A172 (cell line): ENCODE measurements at places on chromosomes 12 and 14. TPM values are rescaled to one million over a fixed set of nuclear protein-coding genes. Genes with fewer than 3 reads are reported as not detected.

The ALDH1L2 gene
- total RNA-seq, result 0.09 and 0.34 TPM in 2 replicates

The SERPINA3 gene
- total RNA-seq, result not detected in 2 replicates

The ATXN2 gene
- 11.1 and 25.6 TPM in 2 replicates for total RNA-seq

The FRS2 gene
- total RNA-seq, result 42.4 and 43.6 TPM in 2 replicates

The PZP gene
- not detected in 2 replicates for total RNA-seq

The SLC10A1 gene
- 0.03 TPM in 1 of 2 replicates, not detected in the other for total RNA-seq

The AQP2 gene
- total RNA-seq, result not detected in 2 replicates

The BRF1 gene
- 12.0 and 16.2 TPM in 2 replicates for total RNA-seq

The RNFT2 gene
- total RNA-seq, result 10.9 and 23.0 TPM in 2 replicates

The CHGA gene
- not detected in 2 replicates for total RNA-seq

The ADCK1 gene
- 4.7 and 5.4 TPM in 2 replicates for total RNA-seq

The MYO1A gene
- total RNA-seq, result not detected in 2 replicates

The CTSG gene
- not detected in 2 replicates for total RNA-seq

The STAT2 gene
- total RNA-seq, result 66.6 and 68.2 TPM in 2 replicates

The SLC25A47 gene
- 0.24 TPM in 1 of 2 replicates, not detected in the other for total RNA-seq

The TOMM20L gene
- not detected in 2 replicates for total RNA-seq

The EXD2 gene
- 10.7 and 11.0 TPM in 2 replicates for total RNA-seq

The ATN1 gene
- total RNA-seq, result 3.1 and 6.6 TPM in 2 replicates

The SYCP3 gene
- not detected in 2 replicates for total RNA-seq

The GLIPR1L2 gene
- 0.24 and 0.76 TPM in 2 replicates for total RNA-seq

The OASL gene
- total RNA-seq, result 1.3 and 2.3 TPM in 2 replicates

- peak; percentile 0 for DNase-seq
These were observed 1340.9 kb upstream of the TMEM132C start for GRCh38 chr12:126926023-126926594.

- no peak for DNase-seq
These were observed 2.7 kb downstream of the PLEKHD1 start for GRCh38 chr14:69487226-69487625.

- DNase-seq, result no peak
These were observed 32.6 kb downstream of the DDX11 start for GRCh38 chr12:31106101-31106803.

- no peak for DNase-seq
These were observed 2.0 kb upstream of the SOAT2 start for GRCh38 chr12:53101266-53101665.

GRCh38 chr12:16605642-16606116, 283 bp downstream of the LMO3 start:
- DNase-seq, result no peak

- no peak for DNase-seq
These were observed 99.0 kb upstream of the SSTR1 start for GRCh38 chr14:38108681-38109080.

- DNase-seq, result no peak
These were observed 1.0 kb downstream of the TMEM30B start for GRCh38 chr14:61280092-61280525.

DNA sequence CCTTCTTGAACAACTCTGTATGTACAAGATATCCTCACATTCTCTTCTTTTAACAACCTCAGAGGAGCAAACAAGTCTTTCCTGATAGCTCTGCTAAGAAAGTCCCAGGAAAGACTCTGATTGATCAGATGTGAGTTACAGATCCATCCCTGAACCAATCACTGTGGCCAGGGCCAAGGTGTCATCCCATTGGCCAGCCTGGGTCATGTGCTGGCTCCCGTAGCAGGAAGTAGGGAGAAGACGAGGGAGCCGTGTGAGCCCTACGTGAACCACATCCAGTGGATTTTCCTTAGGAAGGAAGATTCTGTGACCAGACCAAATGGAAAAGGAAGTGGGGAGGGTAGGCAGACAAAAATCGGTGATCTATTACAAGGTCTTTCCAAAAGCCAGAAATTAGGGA, 5.6 kb downstream of the P2RX7 start:
- DNase-seq, result no peak

DNA sequence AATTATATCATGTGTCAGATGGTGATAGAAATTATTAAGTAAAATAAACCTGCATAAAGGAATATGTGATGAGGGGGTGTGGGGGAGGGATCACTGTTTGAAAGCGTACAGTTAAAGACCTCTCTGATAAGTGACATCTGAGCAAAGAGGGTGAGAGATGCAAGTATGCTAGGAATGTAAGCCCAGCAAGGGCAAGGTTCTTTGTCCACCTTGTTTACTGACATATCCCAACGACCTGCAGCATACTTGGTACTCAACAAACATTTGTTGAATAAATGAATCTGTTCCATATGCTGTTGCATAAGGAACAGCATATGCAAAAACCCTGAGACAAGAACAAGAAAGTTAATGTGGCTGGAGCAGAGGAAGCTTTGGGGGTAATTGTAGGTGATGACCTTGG, 12.0 kb upstream of the MDM1 start:
- DNase-seq, result no peak

- DNase-seq, result no peak
These were observed 58.2 kb downstream of the BEGAIN start for GRCh38 chr14:100528962-100529560.

- DNase-seq, result no peak
These were observed 19.7 kb upstream of the TDRD9 start for GRCh38 chr14:103908580-103908979.

- no peak for DNase-seq
These were observed 238.9 kb upstream of the SRRM4 start for GRCh38 chr12:118742431-118742830.

- no peak for DNase-seq
These were observed 282.9 kb downstream of the CCER1 start for GRCh38 chr12:90672081-90672480.

- DNase-seq, result peak; percentile 36
These were observed 57.6 kb upstream of the OTOGL start for GRCh38 chr12:80041692-80042091.

DNA sequence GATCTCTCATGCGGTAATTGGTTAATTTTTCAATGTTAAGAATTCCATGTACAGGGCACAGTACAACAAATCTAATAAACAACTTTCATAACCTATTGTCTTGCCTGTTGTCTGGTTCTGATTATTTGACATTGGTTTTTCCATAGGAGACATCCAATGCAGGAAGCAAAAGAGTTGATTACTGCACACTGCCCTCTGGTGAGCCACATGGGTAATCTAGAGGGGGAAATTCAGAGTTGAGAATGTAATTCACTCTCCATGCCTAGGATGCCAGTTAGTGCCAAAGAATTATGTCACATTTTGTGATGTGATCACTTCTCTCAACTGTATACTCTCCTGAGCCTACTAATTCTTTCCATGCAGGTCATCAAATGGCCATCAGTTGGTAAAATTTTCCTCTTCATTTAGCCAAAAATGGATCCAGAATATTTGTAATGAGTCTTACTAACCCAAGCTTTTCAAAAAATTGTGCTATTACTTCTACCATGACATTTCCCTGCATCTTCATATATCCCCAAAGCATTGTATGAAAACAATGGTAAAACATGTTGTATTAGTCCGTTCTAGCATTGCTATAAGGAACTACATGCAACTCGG, 17.7 kb upstream of the CCDC91 start:
- peak; percentile 65 for DNase-seq

- DNase-seq, result no peak
These were observed 67.5 kb downstream of the B4GALNT3 start for GRCh38 chr12:527241-527640.

DNA sequence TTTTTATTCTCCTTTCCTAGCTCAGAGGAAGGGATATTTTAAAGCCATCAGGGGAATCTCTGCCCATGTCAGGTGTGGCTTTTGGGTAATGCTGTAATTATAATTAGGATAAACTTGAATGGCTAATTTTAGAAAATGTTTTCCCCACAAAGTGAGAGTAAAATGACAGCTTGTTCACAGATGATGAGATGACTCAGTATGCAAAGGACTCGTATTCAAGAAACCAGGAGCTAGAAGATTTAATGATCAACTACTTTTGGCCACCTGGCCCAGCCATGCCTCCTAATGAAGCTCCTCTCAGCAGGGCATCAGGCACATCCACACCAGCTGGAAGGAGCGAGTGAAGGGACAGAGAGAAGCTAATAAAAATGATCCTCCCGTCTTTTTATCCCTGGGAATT, 29.0 kb upstream of the PLEKHG7 start:
- DNase-seq, result no peak

DNA sequence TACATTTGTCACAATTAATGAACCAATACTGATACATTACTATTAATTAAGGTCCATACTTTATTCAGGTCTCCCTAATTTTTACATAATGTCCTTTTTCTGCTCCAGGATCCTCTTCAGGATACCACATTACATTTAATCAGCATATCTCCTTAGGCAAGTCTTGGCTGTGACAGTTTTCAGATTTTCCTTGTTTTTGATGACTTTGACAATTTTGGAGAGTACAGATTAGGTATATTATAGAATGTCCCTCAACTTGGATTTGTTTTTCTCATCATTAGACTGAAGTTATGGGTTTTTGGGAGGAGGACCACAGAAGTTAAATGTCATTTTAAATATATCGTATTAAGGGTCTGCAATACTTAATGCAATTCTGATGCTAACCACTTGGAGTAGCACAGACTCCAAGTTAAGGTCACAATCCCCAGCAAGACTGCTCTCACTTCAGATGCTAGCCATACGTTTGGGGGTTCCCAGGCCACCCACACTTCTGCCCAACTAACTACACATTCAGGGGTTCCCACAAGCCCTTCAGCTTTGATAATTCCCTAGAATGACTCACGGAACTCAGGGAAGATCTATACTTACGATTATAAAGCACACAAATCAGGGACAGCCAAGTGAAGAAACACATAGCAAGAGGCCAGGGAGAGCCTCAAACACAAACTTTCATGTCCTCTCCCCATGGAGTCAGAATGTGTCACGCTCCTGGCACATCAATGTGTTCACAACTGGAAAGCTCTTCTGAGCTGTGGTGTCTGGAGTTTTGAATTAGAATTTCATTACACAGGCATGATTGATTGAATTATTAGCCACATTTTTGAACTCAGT, 17.0 kb upstream of the NUBPL start:
- DNase-seq, result no peak

DNA sequence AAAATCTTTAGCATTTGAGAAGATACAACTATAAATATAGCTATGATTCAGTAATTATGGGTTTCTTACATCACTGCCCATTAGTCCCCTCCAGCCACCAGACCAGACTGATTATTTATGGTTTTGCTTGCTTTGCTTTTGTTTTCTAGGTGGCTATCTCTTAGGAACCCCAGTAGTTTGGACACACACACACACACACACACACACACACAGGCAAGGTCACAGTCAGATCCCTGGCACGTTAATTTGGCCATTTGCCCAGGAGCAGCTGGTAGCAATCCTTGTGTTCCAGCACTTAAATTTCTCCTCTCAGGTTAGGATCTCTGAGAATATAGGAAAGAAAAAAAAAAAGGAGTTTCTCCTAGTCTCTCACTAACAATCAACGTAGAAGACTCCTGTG, 90.2 kb upstream of the RESF1 start:
- peak; percentile 33 for DNase-seq

- no peak for DNase-seq
These were observed 1.7 kb upstream of the LDHB start for GRCh38 chr12:21659383-21659782.

- no peak for DNase-seq
These were observed 127.6 kb upstream of the GSC start for GRCh38 chr14:94897561-94897960.

DNA sequence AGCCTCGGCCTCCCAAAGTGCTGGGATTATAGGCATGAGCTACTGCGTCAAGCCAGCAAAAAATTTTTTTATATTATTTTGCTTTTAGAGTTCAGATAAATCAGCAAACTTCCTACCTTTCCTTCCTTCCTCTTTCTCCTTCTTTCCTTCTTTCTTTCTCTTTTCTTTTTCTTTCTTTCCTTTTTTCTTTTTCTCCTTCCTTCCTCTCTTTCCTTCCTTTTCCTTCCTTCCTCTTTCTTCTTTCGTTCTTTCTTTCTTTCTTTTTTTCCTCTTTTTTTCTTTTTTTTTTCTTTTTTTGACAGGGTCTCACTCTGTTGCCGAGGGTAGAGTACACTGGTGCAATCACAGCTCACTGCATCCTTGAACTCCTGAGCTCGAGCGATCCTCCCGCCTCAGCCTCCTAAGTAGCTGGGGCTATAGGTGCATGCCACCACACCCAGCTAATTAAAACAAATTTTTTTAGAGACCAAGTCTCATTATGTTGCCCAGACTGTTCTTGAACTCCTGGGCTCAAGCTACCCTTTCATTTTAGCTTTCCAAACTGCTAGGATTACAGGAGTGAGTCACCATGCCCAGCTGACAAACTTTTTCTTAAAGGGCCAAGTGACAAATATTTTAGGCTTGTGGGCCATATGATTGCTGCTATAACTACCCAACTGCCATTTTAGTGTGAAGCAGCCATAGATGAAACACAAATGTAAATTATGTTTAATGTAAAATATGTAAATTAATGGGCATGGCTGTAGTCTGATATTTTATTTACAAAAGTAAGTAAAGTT, 7.1 kb upstream of the WASHC4 start:
- peak; percentile 51 for DNase-seq

DNA sequence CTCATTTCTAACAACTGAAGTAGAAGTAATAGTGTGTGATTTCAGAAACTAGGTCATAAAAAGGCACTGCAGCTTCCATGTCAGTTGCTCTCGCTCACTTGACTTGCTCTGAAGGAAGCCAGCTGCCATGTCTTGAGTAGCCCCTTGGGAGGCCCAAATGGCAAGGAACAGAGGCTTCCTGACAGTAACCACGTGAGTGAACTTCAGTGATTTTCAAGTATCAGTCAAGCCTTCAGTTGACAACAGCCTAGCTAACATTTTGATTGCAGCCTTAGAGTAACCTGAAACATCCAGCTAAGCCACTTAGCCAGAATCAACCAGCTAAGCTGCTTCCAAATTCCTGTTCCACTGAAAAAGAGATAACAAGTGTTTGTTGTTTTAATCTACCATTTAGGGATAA, 26.7 kb downstream of the TOGARAM1 start:
- no peak for DNase-seq

DNA sequence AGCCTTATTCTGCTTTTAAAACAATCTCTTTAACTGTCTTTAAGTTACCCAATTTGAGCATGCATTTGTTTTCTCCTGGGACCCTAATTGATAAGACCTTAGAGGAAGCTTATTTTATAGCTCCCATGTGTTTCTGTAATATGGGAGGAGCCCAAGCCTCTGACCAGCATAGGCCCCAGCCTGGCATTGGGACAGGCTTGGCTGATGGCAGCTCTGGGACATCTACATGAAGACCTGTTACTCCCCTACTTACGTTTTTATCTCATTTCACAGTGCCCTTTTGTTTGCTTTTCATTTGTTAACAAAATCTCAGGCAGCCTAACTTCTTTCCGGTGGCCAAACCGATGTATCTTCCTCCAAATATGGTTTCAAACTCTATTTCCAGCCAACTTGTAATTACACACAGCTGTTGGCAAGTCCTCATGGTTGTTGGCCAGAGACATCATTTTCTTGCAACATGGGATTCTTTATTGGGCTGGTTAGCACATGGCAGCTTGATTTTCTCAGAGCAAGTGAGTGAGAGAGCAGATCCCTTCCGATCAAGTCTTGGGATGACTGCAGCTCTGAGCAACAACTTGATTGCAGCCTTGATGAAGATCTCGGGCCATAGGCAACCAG, 1117.5 kb downstream of the AACS start:
- DNase-seq, result no peak

DNA sequence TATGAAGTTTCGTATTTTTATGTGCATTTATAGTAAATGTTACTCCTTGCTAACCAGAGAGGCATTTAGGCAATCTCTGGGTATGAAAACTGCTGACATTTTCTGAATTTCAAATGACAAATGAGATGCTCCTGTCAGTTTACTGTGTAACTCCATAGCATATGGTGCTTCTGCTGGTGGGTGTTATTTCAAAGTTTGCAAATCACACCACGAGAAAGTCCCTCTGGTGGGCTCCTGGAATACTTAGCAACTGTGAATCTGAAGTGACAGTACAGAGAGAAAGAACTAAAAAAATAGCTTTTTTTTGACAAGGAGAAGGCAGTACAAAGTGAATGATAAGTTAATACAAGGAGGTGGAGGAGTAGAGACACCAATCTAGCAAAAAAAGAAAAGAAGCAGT, 161.5 kb downstream of the DERA start:
- no peak for DNase-seq
